ENCODE measurements at places on chromosomes 3 and 15. TPM values are rescaled to one million over a fixed set of nuclear protein-coding genes. Genes with fewer than 3 reads are reported as not detected.

SEMA3B gene
- total RNA-seq: 4.7 TPM

IFT57 gene
- total RNA-seq: 54.5 TPM

GOLGA6L9 gene
- total RNA-seq: 0.69 TPM

TGM5 gene
- total RNA-seq: not detected

PROK2 gene
- total RNA-seq: not detected

ROBO2 gene
- total RNA-seq: 35.0 TPM

SLC27A2 gene
- total RNA-seq: not detected

ATOSA gene
- 22.0 TPM for total RNA-seq

CPN2 gene
- not detected for total RNA-seq

C3orf52 gene
- 11.6 TPM for total RNA-seq

GOLGA8G gene
- not detected for total RNA-seq

SERPINI2 gene
- 0.46 TPM for total RNA-seq

SGO1 gene
- total RNA-seq: 17.9 TPM

PPP1R14D gene
- not detected for total RNA-seq

SMAD6 gene
- 0.69 TPM for total RNA-seq

EPHB3 gene
- total RNA-seq: 2.5 TPM

CFAP100 gene
- not detected for total RNA-seq

RPUSD3 gene
- 51.2 TPM for total RNA-seq

GOLGA8K gene
- total RNA-seq: under 0.01 TPM

HTR3D gene
- total RNA-seq: not detected

IGF1R gene
- total RNA-seq: 29.6 TPM
